ENCODE measurements at places on chromosomes 6 and 20.

- no peak for DNase-seq
These were observed 5.5 kb upstream of the NPBWR2 start for GRCh38 chr20:64112691-64113443.

- DNase-seq: no peak
These were observed 34.4 kb downstream of the TNFAIP3 start for GRCh38 chr6:137901454-137901853.

DNA sequence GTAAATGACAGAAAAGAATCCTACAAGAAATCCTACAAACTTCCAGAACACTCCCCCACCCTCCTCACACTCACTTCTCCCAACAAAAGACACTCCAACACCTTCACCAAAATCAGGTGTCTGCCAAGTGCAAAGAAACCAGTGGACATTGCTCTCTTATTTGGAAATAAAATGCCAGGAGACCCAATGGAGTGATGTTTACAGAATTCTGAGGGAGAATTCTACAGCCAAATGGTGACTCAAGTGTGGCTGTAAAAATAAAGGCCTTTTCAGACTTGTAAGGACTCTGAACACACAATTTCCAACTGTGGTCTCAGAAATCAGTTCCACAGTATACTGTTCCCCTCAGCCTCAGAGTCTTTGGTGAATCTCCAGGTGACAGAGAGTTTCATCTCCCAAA is 109.6 kb upstream of the CARMIL1 start:
- no peak for DNase-seq

- no peak for DNase-seq
These were observed 69.8 kb downstream of the BTBD3 start for GRCh38 chr20:11987526-11987925.

DNA sequence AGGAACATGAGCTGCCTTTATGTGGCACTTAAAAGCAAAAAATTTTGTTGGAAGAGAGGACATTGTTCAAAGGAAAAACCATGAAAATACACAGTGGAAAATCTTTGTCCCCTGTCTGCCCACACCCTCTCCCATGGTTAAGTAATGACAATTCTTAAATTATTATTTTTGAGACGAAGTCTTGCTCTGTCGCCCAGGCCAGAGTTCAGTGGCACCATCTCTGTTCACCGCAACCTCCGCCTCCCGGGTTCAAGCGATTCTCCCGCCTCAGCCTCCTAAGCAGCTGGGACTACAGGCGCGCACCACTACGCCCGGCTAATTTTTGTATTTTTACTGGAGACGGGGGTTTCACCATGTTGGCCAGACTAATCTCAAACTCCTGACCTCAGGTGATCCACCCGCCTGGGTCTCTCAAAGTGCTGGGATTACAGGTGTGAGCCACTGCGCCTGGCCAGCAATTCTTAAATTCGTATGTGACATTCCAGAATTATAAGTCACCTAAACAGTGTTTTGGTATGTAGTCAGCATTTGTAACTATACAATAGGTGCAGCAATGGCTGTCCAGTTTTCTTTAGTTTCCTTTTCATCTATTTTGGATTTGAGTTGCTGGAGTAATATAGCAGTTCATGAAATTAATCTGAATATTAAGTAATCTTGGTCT is 636 bp upstream of the SSR1 start:
- DNase-seq: no peak

- no peak for DNase-seq
These were observed 132.7 kb upstream of the EYA4 start for GRCh38 chr6:133108419-133108818.

- DNase-seq: no peak
These were observed 1.9 kb downstream of the NOL7 start for GRCh38 chr6:13617066-13617465.

DNA sequence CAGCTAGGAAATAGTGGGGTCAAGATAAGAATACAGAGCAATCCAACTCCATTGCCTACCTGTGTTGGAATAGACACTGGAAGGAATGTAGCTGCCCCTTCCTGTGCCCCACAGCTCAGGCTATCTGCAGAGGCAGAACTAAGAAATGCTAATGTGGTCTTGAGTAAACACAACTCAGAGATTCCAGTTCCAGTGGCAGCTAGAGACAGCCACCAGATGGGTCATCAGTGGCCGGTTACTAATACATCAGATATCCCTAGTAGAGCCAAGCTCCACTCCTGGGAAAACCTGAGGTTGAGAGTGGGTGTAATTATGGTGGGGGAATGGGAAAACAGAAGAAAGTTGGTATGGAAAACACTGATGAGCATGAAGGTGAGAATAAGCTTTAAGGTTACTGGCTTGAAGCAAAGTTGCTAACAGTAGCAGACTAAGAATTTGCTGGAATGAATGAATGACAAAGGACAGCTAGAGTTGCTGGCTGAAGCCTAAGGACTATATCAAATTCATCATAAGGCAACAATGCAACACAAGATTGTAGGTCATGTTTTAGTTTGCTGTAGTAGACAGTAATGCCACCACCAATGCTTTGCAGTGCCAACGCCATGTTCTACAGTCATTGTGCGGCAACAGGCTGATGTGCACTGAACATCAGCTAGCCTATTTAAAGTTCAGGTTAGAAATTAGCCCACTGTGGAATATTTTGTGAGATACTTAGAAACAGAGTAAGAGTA is 28.3 kb upstream of the FAM83C start:
- no peak for DNase-seq

Measured in NCI-H82 (cell line).